ENCODE measurements at places on chromosomes 11 and 22. TPM values are rescaled to one million over a fixed set of nuclear protein-coding genes. Genes with fewer than 3 reads are reported as not detected.

DNA sequence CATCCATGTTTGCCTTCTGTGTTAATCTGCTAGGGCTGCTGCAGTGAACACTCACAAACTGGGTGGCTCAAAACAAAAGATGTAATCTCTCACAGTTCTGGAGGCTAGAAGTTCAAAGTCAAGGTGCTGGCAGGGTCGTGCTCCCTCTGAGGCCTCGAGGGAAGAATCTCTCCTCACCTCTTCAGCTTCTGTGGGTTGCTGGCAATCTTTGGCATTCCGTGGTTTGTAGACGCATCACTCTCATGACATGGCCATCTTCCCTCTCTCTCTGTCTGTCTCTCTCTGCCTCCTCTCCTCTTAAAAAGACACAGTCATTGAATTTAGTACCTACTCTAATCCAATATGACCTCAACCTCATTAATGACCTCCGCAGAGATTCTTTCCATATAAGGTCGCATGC lies 78.8 kb downstream of the TSPAN18 start:
- peaks cover 3% of the 10 kb centered on the region for H3K27me3 ChIP-seq
- H3K27ac ChIP-seq = no peak overlapping the region
- H3K4me3 ChIP-seq = no peak overlapping the region
- no peaks in the 10 kb centered on the region for H3K36me3 ChIP-seq
- peaks cover 11% of the 10 kb centered on the region for H3K4me1 ChIP-seq

The INPP5J gene
- 17.9 TPM for total RNA-seq

DNA sequence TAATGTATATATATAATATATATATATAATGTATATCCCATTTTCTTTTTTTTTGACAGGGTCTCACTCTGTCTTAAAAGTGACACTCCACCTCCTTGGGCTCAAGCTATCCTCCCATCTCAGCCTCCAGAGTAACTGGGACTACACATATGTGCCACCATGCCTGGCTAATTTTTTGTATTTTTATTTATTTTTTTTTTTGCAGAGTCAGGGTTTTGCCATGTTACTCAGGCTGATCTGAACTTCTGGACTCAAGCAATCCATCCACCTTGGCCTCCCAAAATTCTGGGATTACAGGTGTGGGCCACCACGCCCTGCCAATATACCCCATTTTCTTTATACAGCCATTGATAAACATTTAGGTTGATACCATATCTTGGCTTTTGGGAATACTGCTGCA lies 33.9 kb upstream of the SLC22A24 start:
- H3K4me1 ChIP-seq = no peaks in the 10 kb centered on the region
- H3K27me3 ChIP-seq = peaks cover 2% of the 10 kb centered on the region
- H3K36me3 ChIP-seq = no peaks in the 10 kb centered on the region
- DNase-seq = no peak

The MAJIN gene
- not detected for total RNA-seq

DNA sequence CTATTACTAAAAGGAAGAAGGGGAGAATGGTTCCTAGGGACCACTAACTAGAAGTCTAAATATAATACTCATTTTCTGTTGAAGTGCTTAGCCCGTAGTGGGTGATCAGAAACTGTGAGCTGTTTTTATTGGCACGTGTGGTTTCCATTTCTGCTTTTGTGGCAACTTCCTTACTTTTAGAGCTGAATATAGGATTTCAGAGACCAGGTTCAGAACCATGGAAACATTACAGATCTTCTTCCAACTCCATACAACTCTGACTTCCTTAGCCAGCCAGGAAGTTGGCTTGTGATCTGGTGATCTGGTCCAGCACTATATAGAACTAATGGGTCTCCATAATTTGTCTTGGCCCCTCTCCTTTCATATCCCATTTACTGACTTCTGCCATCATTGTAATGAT lies 2.6 kb upstream of the ME3 start:
- peaks cover 36% of the 10 kb centered on the region for H3K4me1 ChIP-seq
- no peak for DNase-seq
- H3K36me3 ChIP-seq = no peaks in the 10 kb centered on the region
- H3K4me3 ChIP-seq = no peak overlapping the region
- H3K27ac ChIP-seq = no peak overlapping the region
- H3K27me3 ChIP-seq = peaks cover 35% of the 10 kb centered on the region

GRCh38 chr11:111602865-111603610 lies 789 bp downstream of the SIK2 start:
- peak; percentile 29 for DNase-seq
- peak overlapping the region; percentile 95 for H3K27ac ChIP-seq
- H3K4me1 ChIP-seq = peaks cover 24% of the 10 kb centered on the region
- peak overlapping the region; percentile 89 for H3K4me3 ChIP-seq
- H3K27me3 ChIP-seq = peaks cover 4% of the 10 kb centered on the region

The RAB39A gene
- 2.9 TPM for total RNA-seq

- DNase-seq = no peak
- no peak overlapping the region for H3K4me3 ChIP-seq
- H3K27me3 ChIP-seq = peaks cover 10% of the 10 kb centered on the region
- peaks cover 2% of the 10 kb centered on the region for H3K4me1 ChIP-seq
- H3K36me3 ChIP-seq = no peaks in the 10 kb centered on the region
These were observed 9.6 kb upstream of the KCNQ1OT1 start for GRCh38 chr11:2709429-2709828.

DNA sequence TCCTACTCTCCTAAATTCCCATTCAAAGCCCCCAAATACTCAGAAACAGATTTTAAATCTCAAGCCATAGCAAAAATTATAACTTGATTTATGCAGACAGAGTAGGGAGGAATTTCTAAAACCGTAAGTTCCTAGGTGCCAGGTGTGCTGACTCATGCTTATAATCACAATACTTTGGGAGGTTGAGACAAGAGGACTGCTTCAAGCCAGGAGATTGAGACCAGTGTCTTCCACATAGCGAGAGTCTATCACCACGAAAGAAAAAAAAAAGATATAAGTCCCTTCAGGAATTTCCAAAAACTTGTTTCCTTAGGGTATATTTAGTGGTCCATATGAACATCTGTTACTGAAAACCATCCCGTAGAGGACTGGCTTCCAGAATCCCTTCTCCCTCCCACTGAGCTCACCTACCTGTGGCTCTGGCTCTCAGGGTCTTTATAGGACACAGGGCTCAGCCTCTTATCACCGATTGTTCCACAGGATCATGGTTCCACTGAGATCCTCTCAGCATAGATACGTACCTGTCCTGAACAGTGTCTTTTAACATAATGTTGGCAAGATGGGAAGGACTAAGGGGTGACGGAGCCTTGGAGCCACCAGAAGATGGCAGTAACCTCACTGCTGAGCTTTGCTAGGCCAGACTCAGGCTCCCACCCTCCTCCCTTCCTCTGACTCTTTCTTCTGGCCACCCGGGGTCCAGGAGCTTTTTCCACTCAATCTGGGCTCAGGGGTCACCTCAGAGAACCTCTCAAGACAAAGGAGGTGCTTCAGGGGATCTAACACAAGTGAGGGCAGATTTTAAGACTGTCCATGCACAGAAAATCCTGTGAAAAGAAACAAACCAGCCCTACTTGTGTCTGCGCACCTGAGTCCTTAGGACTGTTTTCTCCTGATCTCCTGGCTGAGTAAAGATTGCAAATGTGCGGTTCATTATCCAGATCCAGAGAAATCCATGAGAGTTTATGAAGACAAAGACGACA lies 117.5 kb upstream of the TOP3B start:
- H3K27ac ChIP-seq = no peak overlapping the region
- H3K27me3 ChIP-seq = peaks cover 75% of the 10 kb centered on the region
- DNase-seq = no peak
- H3K36me3 ChIP-seq = no peaks in the 10 kb centered on the region

DNA sequence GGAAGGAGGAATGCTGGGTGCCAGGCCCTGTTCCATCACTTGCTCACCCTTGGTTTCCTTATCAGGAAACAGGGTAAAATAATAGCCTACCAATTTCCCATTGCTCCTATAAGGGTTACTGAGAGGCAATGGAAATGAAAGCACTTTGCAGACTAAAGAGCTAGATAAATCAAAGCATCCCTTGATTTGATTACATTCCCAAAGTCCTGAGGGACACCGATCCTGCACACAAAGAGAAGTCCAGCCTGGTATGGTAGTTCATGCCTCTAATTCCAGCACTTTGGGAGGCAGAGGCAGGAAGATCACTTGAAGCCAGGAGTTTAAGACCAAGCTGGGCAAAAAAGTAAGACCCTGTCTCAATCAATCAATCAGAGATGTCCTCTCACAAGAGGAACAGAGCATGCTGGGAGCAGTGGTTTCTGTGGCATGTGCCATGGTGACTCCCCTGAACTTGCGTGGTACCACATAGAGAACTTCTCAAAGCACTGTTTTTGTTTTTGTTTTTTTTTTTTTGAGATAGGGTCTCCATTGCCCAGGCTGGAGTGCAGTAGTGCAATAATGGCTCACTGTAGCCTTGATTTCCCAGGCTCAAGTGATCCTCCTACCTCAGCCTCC lies 10.7 kb downstream of the TBC1D10A start:
- H3K4me1 ChIP-seq = peaks cover 5% of the 10 kb centered on the region
- H3K4me3 ChIP-seq = no peak overlapping the region
- peak overlapping the region; percentile 18 for H3K27ac ChIP-seq

DNA sequence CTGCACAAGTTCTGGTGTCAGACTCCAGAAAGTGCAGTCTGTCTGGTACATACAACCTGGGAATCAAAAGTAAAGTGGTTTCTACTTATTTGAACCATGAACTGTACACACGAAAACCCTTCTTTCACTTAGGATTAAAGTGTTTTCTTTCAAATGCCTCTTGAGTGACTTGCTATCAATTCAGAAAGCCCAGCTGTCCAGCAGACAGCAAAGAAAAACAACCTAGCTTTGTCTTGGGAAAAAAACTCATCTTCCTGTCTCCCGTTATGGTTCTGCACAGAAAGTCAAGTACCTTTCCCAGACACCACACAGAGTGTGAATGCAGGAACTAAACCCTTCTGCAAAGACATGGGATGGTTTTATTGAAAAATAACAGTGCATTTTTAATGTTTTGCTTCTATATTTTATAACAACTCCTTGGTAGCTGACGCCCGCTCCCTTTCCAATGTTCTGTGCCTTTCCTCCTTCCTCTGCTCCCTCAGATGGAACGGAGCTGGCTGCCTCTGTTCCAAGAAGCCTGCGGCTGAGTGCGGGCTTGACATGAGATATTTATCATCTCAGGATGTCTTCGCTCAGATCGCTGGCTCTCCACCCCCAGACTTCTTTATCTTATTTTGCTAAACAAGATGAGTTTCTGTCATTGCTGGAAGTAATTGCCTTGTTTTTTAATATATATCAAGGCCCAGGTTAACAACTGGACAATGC lies 322.3 kb upstream of the B3GAT1 start:
- H3K4me3 ChIP-seq = no peak overlapping the region
- no peaks in the 10 kb centered on the region for H3K36me3 ChIP-seq
- no peak for DNase-seq
- H3K4me1 ChIP-seq = peaks cover 18% of the 10 kb centered on the region

The RAG2 gene
- total RNA-seq = not detected

The NTM gene
- total RNA-seq = 4.2 TPM

The ZNRF3 gene
- 9.5 TPM for total RNA-seq

DNA sequence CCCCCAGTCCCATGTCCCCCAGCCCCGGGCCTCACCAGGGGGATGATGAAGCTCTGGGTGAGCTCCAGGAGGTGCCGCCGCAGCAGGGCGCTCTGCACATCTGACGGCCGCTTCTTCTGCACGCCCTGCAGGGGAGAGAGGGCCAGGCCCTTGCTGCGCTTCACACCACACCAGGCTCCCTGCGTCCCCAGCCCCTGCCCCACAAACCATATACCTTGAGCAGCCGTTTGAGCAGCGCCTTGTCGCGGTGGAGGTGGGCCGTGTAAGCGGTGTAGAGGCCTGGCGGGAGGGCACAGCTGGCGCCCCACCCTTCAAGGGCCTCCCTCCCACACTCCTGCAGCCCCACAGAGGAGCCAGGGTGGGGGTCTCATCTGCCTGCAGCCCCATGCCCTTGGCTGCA lies 6.2 kb upstream of the PLXNB2 start:
- H3K4me1 ChIP-seq = peaks cover 2% of the 10 kb centered on the region
- H3K27ac ChIP-seq = no peak overlapping the region
- peaks cover 3% of the 10 kb centered on the region for H3K27me3 ChIP-seq
- DNase-seq = no peak

The TTC9C gene
- total RNA-seq = 35.5 TPM

GRCh38 chr11:45859661-45860140 lies 12.4 kb downstream of the CRY2 start:
- no peak overlapping the region for H3K27ac ChIP-seq
- peaks cover 8% of the 10 kb centered on the region for H3K4me1 ChIP-seq
- no peak for DNase-seq
- H3K36me3 ChIP-seq = peaks cover 13% of the 10 kb centered on the region
- no peak overlapping the region for H3K4me3 ChIP-seq

DNA sequence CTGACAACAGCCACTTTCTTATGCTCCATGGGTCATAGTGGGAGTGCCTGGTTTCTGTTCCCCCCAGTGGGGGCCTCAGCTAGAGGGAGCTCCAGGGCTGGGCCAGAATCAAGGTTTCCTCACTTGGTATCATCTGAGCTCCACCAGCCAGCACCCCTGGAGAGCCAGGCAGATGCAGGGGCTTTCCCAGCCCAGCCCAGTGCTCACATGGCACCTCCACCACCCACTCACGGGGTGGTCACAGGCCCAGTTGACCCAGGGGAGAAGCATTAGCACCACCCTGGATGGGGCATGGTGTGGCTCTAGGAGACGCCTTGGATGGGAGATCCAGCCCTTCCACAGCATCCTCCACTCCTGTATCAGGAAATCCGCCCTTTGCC lies 24.1 kb upstream of the WNT7B start:
- H3K27ac ChIP-seq = no peak overlapping the region
- H3K36me3 ChIP-seq = no peaks in the 10 kb centered on the region
- no peak overlapping the region for H3K4me3 ChIP-seq
- H3K27me3 ChIP-seq = peaks cover 17% of the 10 kb centered on the region
- H3K4me1 ChIP-seq = no peaks in the 10 kb centered on the region

DNA sequence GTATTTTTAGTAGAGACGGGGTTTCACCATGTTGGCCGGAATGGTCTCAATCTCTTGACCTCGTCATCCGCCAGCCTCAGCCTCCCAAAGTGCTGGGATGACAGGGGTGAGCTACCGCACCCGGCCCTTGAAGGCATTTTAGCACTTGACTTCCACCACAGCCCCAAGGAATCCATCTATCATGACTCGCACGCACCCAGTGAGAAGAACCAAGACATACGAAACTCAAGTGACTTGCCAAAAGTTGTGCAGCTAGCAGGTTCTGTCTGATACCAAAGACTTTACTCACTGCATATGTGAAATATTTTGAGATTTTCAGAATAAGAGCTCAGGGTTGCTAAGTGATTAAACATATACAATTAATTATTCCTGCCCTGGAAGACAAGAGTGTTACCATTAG lies 21.0 kb downstream of the FLI1 start:
- H3K36me3 ChIP-seq = no peaks in the 10 kb centered on the region
- H3K4me3 ChIP-seq = no peak overlapping the region
- H3K27me3 ChIP-seq = peaks cover 25% of the 10 kb centered on the region
- no peak for DNase-seq
- no peak overlapping the region for H3K27ac ChIP-seq

The VSIG10L2 gene
- total RNA-seq = not detected

The SPON1 gene
- 13.7 TPM for total RNA-seq

GRCh38 chr11:65404638-65405339 lies 17.8 kb upstream of the NEAT1 start:
- peaks cover 7% of the 10 kb centered on the region for H3K4me1 ChIP-seq
- H3K27ac ChIP-seq = no peak overlapping the region
- H3K36me3 ChIP-seq = peaks cover 9% of the 10 kb centered on the region
- DNase-seq = no peak

The PYGM gene
- 1.4 TPM for total RNA-seq

GRCh38 chr11:35529971-35530495 lies 4.6 kb upstream of the PAMR1 start:
- no peak for DNase-seq
- no peak overlapping the region for H3K4me3 ChIP-seq
- H3K27ac ChIP-seq = no peak overlapping the region
- no peaks in the 10 kb centered on the region for H3K36me3 ChIP-seq
- peaks cover 6% of the 10 kb centered on the region for H3K4me1 ChIP-seq
- H3K27me3 ChIP-seq = peaks cover 22% of the 10 kb centered on the region
